Suppressor macrophage treated with lipopolysaccharide for 1 hour (primary cell): ENCODE measurements at places on chromosomes 5 and 9.

- DNase-seq, result no peak
Observed at GRCh38 chr9:124675261-124676158, 95.6 kb downstream of the NR6A1 start.

GRCh38 chr5:100852988-100853449, 50.1 kb downstream of the ST8SIA4 start:
- DNase-seq, result peak; percentile 81

- DNase-seq, result no peak
Observed at GRCh38 chr9:71795097-71795813, 26.9 kb upstream of the CEMIP2 start.

- DNase-seq, result no peak
Observed at GRCh38 chr5:35458824-35459207, 158.8 kb upstream of the SPEF2 start.

- DNase-seq, result no peak
Observed at GRCh38 chr9:115941561-115942315, 211.9 kb upstream of the PAPPA start.

DNA sequence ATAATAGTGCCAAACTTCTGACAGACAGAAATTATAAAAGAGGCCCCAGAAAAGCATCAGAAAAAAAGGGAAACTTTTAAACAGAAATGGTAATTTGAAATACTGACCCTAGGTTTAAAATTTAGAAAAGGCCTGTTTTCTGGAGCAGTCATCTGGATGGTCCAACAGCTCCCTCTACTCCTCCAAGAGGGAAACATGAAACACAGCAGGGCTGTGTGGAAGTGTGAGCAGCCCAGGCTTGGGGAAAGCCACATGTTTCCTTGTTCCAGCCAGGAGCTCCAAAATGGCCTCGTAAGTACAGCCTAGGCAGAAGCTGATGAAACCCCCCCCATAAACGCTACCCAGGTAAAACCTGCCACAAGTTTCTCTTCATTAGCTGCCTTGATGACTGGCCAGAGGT, 499.3 kb upstream of the ADAMTS16 start:
- no peak for DNase-seq

- no peak for DNase-seq
Observed at GRCh38 chr9:133869674-133870405, 122.3 kb downstream of the VAV2 start.

DNA sequence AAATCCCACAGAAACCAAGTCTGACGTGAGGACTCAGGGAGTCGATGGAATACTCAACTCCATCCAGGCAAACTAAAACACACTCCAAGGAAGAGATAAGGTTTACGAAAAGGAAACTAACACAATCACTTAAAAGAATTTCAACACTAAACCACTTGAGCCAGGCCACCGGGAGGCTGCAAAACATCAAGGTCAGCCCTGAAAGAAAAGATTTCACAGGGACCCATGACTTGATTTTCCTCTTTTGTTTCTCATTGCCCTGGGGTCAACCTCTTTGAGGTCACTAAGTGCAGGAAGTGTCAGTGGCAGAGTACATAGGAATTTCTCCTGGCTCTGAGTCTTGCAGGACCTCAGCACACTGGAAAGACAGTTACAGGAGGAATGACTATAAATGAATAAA, 77.8 kb upstream of the TARS1 start:
- peak; percentile 70 for DNase-seq

GRCh38 chr5:140700177-140701144, at the start of gene ZMAT2:
Gene ZMAT2, plus strand, starts transcription at chr5:140700447. Its CDS starts 14 bp downstream, at chr5:140700461.
- DNase-seq, result peak; percentile 99
